ENCODE measurements at places on chromosomes 12 and 14.

GRCh38 chr14:102510616-102511520 lies 1.3 kb upstream of the ANKRD9 start:
- peak; percentile 34 for DNase-seq

- DNase-seq: peak; percentile 47
Observed at GRCh38 chr14:92973261-92973797, 50.4 kb downstream of the CHGA start.

- DNase-seq: no peak
Observed at GRCh38 chr12:82904219-82904790, 217.6 kb downstream of the TMTC2 start.

DNA sequence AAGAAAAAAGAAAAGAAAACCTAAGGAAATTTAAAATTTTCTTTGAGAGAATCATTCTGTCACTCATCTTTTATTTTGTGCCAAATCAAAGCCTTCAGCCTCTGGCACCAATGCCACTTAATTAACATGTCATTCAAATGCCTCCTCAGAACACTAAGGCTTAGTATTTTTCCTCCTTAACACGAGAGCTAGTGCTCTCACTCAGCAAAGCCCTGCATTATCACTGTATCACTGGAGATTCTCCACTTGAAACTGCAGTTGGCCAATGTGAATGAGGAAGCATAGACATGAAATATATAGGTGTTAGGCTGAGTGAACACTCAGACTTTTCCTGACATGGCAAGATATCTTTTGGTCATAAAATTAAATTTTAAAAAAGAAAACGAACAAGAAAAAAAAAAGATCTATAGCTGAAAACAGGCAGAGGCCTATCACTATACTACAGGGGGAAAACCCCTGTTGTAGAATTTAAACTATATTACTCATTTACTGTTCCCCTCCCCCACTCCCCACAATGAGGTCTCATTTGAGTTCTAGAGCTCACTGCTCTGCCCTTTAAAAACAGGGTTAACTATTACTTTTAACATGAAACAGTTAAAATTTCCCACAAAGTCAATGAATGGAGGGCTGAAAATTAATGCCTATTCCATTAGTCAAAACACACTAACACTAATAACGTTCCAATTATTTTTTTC lies 5.1 kb downstream of the MBIP start:
- DNase-seq: no peak

- DNase-seq: no peak
Observed at GRCh38 chr14:31388687-31389413, 31.5 kb downstream of the HEATR5A start.

DNA sequence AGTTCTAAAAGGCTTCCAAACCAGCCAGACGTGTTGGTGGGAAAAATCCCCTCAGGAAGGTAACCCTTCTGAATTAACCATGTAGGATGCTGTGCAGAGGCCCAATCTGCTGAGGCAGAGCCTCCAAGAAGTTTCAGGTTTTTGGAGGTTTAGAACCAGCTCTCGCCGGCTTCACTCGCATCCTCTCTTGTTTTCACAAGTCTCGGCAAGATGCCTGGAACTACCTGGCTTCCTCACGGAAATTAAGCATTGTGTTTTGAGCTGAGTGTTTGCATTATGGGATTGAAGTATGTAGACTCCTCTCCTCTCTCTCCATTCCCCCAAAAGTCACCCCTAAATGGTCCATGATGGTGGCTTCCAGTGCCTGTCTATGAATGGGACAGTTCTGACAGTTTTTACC lies 20.6 kb downstream of the LTBP2 start:
- no peak for DNase-seq

DNA sequence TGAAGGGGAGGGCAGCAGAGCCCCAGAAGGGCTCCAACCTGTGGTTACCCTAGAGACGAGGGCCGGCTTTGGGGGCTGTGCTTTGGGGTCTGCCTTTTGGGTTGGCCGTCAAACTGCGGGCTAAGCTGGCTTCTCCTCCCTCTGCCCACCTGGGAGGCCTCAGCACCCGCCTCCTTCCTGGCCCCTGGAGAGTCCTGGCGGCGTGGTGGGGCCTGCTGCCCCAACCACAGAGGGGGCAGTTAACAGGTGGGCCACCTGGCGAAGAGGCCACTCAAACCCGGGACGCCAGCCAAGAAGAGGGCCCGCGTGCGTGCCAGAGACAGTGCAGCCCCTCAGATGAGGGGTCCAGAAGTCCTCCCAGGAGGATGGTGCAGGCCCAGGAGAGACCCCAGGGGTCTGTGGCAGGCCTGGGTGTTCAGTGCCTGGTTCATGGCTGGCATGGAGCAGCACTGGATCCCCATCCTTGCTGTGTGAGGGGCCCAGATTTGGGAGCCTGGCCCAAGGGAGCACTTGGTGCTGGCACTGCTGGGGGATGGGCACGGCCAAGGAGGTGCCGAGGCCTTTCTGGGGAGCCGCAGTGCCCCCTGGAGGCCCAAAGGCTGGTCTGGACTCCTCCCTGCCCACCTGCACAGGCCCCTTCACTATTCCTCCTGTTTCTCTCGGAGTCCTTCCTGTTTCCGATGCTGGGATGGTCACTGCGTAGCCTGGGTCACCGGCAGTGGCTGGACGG lies 48.8 kb downstream of the LRCOL1 start:
- peak; percentile 65 for DNase-seq

DNA sequence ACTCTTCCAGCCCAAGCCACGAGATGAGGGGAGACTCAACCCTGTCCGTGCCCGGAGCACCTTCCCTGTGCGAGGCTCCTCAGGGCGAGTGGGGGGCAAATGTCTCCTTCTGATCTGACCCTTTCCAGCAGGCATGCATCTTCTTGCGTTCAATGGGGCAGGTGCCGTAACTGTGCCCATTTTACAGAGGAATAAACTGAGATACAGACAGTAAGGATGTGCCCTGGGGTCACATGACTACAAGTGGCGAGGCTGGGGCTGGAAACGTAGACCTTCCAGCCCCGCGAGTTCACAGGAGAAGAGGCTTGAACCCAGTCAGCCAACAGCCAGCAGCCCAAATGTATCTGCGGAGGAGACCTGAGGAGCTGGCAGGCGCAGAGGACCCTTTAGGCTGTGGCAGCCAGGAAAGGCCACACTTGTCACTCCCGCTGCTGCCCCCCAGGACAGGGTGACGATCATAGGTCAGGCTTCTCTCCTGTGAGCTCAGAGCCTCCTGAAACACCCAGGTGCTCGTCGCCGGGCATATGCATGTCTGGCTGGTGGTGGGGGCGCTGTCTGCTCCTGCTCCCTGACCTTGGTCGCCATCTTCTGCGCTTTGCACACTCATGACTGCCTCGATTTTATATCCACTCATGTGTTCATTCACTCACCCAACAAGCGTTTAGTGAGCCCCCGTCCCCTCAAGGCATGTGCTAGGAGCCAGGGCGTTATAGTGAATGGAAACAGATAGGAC lies 41.7 kb downstream of the CCDC88C start:
- no peak for DNase-seq

GRCh38 chr12:57620936-57621496 lies 9.8 kb downstream of the ARHGEF25 start:
- DNase-seq: peak; percentile 41

DNA sequence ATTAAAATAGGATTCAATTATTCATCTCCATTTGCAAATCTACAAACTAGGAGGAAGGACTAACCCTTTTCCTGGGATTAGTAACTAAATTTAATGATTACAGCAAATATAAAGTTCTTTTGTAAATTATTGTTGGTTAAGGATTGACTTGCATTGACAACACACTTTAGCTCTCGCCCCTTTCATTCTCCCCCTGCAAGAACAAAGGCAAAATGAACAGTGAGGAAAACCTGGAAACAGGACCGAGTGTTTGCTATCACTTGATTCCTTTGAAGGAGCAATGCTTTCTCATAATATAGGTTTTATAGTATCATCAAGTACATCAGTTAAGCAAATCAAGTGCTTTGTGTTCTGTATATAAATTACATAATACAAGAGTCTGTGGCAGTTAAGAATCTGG lies 7.4 kb upstream of the COX16 start:
- no peak for DNase-seq

DNA sequence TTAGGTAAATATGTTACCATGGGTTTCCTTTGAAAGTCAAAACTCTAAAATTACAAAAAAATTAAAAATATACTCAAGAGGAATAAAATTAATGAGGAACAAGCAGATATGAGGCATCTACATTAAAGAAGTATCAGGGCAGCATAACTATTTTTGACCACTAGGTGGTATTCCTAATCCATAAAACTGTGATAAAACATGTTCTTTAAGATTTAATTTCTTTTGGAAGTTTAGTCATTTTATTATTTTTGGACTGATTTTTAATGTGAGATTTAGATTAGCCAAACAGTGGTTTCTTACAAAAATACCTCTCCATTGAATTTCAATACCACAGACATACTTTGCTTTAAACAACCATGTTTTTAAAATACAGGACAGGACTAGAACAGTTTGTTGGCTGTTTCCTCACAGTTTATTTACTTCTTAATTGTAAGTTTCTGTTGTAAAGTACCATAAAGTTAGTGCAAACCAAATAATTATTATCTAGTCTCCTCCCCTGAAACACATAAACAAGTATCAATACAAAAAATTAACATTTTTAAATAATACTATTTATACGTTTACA lies 49.8 kb downstream of the NTS start:
- peak; percentile 28 for DNase-seq

DNA sequence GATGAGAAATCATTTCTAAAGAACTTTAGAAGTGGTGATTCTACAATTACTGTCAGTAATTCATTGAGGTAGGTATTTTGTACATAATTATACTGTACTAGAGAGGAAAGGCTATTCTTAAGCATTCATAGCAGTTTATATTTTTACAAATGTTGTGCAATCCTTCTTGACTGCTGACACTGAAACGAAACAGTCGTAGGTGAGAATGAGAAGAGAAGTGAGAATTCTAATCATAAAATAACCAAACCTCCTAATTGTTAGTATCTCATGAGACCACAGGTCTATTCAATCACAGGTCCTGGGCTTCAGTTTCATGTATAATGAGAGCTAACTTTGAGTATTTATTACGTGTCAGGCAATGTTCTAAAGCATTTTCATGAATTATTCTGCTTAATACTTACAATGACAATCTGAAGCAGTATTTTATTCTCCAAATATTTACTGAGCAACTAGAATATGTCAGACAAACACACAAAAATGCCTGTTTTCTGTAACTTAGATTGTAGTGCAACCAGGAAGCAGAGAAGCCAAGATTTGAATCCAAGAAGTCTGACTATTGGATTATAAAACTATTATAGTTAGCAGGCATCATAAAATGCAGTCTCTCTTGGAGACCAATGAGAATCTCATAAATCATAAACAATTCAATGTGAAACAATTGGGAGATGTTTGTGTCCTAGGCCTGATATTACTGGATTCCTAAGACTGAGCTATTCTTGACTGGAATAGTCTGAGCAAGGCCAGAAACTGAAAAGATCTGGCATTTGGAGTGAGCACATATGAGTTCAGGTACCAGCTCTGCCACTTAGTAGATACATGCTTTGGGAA lies 24.3 kb downstream of the RERG start:
- DNase-seq: no peak

DNA sequence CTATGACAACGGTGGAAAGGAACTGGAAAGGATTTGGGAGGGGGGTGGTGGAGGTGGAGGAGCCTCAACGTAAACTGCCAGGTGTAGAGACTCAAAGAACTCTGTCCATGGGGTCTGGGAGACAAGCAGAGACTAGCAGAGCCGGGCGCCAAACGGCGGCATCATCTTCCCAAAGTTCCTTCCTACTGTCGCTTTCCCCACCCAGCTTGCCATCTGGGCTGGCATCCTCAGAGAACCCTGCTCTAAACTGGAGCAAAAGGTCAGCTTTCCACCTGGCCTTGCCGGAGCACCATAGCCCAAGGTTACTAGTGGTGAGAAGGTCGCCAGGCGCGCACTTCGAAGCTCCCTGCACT lies 4.0 kb upstream of the IRF2BPL start:
- no peak for DNase-seq

- peak; percentile 45 for DNase-seq
Observed at GRCh38 chr12:47885012-47885501, 19.7 kb downstream of the VDR start.

DNA sequence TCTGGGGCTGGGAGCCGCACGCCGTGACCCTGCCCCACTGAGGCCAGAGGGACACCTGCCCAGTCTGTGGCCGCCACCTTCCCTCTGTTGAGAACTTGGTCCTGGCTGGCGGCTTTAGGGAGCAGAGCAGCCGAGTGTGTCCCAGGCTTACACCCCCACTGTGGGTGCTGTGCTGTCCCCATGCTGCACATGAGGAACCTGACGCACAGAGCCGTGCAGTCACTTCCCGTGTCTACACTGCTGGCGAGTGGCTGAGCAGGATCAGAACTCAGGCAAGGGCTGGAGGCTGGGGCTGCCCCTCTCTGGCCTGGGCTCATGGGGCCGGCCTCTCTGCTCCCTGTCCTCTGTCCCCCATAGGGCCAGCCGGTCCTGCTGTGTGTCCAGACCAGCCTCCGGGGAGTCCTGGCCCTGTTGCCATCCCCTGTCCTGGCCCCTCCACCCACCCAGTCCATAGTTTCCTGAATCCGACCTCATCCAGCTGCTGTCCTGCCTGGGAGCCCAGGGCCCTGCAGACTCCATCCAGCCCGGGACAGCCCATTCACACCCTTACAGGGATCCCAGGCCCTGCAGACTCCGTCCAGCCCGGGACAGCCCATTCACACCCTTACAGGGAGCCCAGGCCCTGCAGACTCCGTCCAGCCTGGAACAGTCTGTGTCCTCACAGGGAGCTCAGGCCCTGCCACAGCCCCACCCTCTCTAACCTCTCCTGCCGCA lies 10.3 kb downstream of the FBRSL1 start:
- DNase-seq: no peak

DNA sequence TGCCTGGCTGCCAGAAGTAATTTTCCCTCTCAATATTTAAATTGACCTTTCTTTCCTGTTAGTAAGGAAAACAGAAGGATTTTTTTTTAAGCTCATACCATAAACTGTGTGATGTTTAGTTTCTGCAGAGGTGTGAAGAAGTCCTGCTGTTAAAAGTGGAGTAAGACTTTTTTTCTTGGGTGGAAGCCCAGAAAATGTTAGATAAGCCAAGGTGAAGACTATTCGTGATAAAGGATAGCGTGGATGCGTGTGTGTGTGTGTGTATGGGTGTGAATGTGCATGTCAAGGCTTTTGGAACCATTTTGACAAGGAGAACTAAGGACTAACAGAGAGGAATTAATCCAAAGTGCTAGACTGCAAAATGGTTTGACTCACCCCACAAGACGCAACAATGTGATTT lies 152.9 kb upstream of the SEL1L start:
- no peak for DNase-seq

GRCh38 chr12:106123110-106123509 lies 15.6 kb downstream of the NUAK1 start:
- DNase-seq: no peak

DNA sequence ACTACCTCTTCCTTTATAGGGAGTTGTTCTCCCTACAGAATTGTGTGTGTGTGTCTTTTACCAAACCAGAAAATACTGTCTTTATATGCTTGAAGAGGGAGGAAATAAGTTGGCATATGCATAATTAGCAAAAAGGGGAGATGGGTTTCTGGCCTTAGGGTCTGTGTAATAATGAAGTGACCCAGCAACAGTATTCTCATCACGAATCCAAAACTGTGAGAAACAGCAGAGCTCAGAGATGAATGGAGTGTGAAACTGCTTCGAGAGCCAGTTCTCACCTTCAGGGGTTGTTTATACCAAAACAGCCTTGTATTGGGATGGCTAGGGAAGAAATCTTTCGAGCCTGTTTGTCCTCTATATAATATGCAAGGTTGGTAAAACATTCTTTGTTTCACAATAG lies 227.5 kb downstream of the MON2 start:
- DNase-seq: no peak

GRCh38 chr12:7146228-7146627 lies 16.1 kb downstream of the CLSTN3 start:
- DNase-seq: no peak

GRCh38 chr14:61145903-61146481 lies 135.1 kb downstream of the TMEM30B start:
- DNase-seq: no peak
